ENCODE measurements at places on chromosomes 7 and 10.

DNA sequence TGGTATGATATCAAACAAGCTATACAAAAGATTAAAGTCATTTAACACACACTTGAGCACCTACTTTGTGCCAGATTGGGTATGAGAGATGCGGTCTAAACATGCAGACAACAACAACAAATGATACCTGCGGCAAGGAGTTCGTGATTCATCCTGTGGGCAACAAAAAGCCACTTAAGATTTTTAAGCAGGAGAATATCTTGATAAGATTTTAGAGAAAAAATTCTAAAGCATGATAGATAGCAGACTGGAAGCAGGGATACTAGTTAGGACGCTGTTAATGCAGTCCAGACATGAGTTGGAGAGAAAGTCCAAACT is 1.6 kb upstream of the KBTBD2 start:
- no peak for DNase-seq

DNA sequence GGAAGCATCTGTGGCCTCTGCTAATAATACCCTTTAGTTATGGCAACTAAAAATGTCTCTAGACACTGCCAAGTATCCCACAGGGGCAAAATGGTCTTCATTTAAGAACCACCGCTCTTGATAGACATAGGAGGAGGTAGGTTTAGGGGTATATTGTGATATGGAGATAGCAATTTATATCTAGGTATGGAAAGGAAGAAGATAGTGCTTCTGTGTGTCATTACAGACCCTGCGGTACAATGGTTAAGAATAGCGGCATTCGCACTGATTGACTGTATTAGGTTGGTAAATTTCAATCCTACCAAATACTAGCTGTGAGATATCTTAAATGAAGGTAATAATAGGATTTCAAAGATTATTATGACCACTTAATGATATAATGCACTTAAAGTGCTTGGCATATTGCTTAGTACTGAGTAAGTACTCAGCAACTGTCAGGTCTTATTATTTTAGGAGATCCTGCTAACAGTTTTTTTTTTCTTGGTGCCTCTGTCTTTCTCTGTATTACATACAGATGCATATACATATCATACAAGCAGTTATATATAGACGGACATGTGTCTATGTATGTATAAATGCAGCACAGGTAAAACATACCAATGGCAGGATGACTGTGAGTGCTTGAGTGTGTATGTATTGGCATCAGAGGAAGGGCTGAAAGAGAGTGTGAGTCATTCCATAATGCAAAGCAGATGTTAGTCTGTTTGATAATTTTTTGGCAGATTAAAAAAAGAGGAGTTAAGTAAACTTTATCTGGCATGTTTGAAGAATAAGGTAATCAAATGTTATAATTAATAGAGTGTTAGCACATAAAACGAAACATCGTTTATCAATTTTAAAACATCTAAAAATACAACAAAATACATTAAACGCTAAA is 50.0 kb upstream of the ITGB8 start:
- DNase-seq: no peak

GRCh38 chr7:137328373-137329120 is 15.0 kb downstream of the PTN start:
- DNase-seq: no peak

DNA sequence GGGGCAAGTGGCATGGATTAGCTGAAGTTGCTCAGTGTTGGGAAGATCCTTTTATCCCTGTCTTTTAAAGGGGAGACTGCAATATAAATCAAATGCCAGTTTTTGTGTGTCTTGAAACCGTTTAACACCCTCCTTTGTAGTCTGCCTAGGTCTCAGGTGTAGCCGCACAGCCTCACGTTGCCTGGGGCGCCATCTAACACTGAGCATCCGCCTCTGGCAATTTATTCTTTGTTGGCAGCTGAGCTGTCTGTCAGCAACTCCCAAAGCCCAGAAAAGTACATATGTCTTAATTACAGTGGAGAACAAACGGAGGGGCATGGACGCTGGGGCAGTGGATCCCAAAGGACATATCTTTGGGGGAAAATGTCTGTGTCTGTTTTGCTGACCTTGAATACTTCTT is 254.7 kb downstream of the STK31 start:
- no peak for DNase-seq

All from adrenal gland (tissue), 19 donors.